T-cell (primary cell): ENCODE measurements at places on chromosomes 4 and X.

DNA sequence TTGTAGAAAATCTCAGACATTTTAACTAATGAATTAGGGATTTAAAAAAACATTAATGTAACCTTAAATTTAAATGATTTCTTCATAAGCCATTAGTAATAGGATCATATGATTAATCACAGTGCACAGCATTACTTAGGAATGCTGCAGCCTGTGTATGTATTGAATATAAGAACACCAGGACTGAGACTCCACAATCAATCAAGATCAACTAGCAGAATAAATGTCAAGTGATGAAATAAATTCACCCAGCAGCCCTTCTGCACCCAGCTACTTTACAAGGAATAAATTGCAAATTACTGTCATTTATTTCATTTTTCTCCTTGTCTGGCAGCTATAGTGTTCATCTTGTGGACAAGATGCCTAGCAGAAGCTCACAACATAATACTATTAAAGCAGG is 46.5 kb downstream of the NEIL3 start:
- DNase-seq = no peak

DNA sequence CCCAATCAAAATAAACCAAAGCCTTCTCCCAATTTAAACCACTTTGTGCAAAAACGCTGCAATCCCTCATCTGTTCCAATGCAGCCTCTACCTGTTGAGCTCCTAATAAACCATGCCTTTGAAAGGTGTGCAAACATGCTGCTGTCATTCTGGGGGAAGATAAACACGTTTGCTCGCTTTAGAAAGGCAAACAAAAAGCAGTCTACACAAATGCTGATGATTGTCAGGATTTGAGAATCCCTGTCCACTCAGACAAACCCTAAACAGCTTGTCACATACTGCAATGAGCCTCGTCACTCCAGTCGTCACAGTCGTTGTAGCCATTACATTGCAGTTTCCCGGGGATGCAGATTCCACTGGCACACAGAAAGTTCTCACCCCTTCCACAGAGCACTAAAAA is 145.2 kb downstream of the CORIN start:
- no peak for DNase-seq

DNA sequence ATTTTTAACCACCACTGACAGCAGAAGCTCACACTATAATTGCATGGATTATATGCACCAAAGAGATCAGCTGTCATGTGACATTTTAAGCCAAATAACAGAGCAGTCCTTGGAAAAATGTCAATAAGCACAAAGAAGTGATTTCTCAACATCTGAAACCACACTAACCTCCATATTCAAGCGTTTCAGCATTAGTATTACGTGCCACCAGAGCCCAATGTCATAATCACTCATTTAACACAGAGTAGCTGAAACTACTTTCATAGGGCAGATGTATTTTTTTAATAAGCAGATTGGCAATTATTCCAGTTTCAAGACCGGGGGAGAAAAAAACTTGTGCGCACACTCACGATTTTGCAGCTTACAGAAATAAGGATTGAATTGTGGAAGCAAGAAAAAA is 76.6 kb downstream of the SH3KBP1 start:
- DNase-seq = no peak

DNA sequence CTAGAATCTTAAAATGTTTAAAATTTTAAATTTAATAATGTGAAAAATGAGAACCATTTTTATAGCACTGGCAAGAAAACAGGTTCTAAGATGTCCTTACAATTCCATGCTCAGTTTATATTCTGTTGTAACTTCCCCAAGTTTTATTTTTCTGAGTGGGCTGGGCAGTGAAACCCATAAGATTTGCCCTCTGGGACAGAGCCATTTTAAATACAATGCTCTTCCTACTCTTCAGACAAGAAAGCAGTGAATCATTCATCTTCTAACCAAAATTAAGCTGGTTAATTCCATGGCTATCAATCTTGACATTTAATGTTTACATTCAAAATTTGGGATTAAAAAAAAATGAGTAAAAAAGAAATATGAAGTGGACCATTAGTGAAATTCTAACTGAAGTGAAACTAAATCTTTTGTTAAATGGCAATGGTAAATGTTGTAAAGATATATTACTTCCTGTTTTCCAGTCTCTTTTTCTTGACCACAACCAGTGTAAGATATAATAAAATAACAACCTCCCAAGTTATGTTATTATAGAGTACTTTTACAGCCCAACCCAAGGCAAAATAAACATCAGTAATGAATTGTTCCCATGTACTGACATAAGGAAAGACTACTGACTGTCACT is 37.2 kb upstream of the PTPN13 start:
- DNase-seq = no peak

DNA sequence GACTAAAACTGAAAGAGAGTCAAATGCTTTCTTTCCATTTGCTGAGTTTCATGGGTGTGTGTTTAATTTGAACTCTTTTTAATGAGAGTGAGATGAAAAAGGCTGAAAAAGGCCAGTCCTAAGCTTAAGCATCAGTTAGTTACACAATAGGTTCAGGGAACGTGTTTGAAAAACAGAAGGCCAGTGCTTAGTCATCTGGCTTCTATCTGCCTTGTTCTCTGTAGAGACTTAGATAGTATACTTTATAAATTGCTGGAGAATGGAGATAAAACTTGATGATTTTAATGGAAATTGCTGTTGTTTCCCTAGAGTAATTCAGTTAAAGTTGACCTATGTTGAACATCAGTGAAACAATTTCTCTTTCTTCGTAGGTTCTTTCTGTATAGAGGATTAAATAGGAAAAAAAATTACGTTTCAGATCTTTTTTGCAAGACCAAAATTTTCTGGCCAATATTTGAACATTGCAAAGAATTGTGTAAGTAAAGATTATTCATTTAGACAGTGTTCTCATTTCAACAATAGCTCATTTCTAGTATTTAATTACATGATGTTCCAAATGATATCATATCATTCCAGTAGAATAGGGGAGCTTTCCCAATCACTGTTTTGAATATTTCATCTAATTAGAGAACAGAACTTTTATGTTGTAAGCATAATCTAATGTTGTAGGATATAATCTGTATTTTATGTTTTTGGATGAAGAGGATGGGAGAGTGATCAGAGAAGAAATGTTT is 1088.8 kb downstream of the ADGRL3 start:
- DNase-seq = no peak

DNA sequence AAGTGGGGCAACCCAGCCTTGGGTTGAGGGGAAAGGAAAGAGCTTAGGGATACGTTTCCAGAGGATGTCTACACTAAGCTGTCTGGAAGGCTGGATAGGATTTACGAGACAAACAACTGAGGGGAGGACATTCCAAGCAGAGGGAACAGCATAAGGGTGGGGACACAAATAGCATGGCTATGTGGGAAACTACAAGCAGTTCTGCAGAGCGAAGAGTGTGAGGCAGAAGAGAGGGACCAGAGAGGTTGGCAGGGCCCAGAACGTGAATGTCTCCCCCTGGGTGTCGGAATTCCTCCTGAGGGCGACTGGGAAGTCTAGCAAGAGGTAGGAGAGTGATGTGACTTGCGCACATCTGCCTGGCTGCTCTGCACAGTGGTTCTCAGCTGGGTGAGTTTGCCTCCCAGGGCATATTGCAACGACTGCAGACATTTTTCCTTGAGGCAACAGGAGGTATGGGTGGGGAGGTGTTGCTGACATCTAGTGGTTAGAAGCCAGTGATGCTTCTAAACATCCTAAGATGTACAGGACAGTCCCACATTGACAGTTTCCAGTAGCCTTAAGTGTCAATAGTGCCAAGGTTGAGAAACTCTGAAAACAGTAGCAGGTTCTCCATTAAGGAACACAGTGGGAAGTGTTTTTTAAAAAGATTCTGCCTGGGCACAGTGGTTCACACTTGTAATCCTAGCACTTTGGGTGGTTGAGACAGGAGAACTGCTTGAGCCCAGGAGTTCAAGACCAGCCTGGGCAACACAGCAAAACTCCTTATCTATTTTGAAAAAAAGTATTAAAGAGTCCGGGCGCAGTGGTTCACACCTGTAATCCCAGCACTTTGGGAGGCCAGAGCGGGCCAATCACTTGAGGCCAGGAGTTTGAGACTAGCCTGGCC is 9.2 kb downstream of the NDUFA1 start:
- peak; percentile 22 for DNase-seq

DNA sequence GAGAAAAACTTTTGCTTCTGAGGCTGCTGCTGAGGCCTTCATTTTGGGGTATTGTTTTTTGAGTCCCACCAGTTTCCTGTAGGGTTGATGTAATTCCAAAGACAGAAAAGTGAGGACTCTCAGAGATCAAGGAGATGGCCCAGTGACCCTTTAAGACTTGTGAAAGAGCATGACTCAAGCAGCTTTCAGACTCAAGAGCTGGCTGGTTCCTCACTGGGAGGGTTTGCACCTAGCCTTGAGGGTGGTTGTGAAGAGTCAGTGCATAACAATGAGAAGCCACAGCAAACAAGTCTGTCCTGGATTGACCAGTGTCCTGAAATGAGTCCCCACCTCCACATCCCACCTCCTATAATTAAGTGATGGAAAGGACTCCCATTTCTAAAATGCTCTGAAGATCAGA is 89.2 kb downstream of the NHS start:
- no peak for DNase-seq

GRCh38 chr4:113398441-113399143 is 349.1 kb downstream of the ANK2 start:
- no peak for DNase-seq

GRCh38 chr4:40183615-40184411 is 13.0 kb upstream of the RHOH start:
- DNase-seq = no peak

DNA sequence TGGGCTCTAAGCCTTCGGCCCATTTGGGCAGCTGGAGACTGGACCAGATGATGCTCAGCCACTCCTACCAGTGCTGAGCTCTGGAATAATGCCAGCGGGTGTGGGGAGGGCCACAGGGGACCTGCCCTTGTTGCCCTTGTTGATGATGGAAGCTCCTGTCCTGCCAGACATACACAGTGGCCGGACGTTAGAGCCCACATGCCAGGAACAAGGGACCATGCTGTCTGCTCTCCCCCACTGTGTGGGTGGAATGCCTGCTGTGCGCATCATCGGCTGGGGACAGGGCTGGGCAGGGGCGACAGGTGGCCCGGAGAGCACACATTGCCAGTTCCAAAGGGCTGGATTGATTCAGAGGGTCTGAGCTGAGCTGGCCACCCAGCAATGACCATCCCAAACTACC is 2.0 kb downstream of the ABLIM2 start:
- no peak for DNase-seq

DNA sequence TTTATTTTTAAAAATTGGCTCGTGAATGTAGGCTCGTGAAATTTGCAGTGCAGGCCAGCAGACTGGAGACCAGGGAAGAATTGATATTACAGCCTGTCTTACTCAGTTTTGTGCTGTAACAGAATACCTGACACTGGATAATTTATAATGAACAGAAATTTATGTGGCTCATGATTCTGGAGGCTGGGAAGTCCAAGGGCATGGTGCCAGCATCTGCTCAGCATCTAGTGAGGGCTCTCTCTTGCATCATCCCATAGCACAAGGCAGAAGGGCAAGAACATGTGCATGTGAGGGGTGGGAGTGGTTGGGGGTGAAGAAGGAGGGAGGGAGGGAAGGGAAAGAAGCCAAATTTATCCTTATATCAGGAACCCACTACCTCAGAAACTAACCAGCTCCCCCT is 13.7 kb upstream of the CLTRN start:
- DNase-seq = no peak

DNA sequence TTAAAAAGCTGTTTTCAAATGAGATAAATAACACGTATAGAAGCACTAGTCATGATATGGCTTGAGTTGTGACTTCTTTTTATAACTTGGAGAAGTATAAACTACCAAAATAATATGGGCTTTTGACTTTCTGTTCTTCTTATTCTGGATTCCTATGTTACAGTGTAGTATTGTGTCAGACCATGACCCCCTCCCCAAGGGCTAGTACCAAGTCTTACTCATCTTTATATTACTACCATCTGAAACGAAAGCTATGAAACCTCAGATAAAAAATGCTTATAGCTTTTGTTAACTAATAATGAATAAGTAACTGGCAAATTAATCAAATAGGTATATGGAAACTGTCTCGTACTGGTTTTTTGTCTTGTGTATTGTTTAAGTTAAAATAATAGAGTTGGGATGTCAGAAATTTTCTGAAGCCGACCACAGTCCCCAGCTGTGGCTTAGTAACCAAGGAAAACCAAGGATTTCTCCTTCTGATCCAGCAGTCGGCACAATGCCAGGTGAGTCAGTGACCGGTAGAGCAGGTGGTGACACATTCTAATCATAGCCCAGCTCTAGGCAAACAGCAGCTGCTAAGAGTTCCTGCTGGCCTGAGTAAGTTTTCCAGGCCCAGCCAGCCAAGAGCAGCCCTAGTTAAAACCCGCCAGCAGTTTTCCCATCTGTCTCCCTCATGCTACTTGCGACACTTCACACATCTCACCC is 163.3 kb upstream of the PRDX4 start:
- DNase-seq = no peak
